ENCODE measurements at places on chromosomes 6 and 20.

GRCh38 chr20:40916276-40916675 lies 112.3 kb upstream of the TOP1 start:
- DNase-seq: no peak

DNA sequence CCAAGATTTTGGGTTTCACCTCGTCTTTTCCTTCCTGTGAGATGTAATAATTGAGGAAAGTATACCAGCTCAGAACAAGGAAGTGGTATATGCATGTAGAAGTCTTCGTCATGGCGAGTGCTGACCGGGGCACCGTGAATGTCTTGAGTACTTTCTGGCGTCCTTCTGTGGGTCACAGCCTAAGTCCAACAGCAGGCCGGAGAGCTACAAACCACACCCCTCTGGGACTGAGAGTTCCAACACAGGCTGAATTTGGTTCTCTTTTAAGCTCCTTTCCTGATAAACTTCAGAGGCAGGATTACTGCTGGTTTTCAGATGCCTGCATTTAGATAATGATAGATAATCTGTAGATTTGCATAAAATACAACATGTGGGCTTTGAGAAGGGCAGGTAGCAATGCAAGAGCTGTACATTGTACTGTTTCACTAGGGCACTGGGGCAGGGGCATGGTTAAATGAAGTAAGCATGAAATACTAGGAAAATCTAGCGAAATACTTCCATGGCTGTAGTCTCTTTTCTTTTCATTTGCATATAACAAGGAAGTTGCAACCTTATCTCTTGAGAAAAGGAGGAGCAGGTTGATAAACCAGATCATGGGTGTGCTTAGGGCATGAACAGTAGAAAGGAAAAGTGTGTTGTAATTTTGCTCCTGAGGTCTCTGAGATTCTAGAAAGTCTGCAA lies at the start of gene ADTRP:
Gene ADTRP, minus strand, starts transcription at position 156 of the 681 bp plus-strand sequence. Its CDS starts 44 bp downstream, at position 112.
- DNase-seq: no peak

GRCh38 chr6:25315194-25316177 lies 36.3 kb downstream of the CARMIL1 start:
- DNase-seq: no peak

DNA sequence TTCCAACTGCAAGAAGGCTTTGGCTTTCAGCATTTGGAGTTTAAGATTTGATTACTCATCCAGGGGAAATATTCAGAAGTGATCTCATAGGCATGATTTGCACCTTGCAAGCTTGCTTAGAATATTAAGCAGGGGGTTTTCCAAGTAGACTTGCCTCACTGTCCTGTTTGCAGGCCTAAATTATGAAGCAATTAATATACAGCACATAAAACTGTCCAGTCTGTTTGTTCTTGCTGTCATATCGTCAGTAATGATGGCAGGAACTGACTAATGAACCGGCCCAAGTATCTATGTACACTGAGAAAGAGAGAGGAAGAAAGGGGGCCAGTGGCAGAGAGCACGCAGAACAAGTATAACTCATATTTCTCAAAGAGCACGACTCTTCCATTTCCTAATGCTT lies 212.5 kb upstream of the SUPT3H start:
- no peak for DNase-seq

GRCh38 chr6:81608776-81609175 lies 143.7 kb downstream of the TENT5A start:
- no peak for DNase-seq

DNA sequence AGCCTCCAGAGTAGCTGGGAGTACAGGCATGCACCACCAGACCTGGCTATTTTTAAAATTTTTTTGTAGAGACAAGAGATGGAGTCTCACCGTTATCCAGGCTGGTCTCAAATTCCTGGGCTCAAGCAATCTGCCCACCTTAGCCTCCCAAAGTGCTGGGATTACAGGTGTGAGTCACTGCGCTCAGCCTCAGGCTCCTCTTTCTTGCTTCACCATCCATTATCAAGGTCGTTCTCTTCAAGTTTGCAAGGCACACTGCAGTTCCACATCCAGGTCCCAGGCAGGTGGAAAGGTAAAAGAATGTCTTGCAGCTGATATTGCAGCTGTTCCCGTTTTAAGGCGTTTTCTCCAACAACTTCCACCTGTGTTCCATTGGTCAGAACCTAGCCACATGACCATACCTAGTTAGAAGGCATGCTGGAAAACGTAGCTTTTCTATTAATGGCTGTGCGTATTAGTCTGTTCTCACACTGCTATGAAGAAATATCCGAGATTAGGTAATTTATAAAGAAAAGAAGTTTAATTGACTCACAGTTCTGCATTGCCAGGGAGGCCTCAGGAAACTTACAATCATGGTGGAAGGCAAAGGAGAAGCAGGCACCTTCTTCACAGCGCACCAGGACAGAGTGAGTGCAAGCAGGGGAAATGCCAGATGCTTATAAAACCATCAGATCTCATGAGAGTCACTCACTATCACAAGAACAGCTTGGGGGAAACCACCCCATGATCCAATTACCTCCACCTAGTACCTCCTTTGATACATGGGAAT lies 51.7 kb downstream of the PCNA start:
- DNase-seq: no peak

GRCh38 chr6:107489636-107490565 lies at the start of gene SOBP:
Gene SOBP, plus strand, starts transcription at chr6:107490117. Its CDS starts 500 bp downstream, at chr6:107490617.
- no peak for DNase-seq
